ENCODE measurements at places on chromosomes 12 and 14.

GRCh38 chr14:35829449-35829848 lies 3.3 kb downstream of the BRMS1L start:
- no peak for DNase-seq

DNA sequence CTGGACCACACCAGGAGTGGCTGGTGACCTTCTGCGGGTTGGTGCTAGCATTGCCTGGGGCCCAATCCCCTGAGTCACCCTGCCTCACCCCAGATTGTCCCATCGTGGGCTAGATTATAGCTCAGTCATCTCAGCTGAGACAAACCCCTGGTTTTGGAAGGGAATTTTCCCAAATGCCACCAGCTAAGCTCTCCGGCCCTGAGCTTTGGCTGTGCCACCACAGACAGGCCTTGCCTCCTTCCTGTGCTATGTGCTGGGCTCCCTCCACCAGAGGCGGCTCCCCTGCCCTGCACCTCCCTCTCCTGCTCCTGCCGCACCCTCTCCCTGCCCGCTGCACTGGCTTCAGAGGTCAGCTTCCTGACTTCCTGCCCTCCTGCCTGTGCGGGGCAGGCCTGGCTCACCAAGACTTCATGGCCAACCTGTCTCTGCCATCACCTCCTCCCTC lies 196.3 kb downstream of the TSPAN9 start:
- no peak for DNase-seq

- no peak for DNase-seq
Observed at GRCh38 chr12:113720629-113721028, 245.5 kb downstream of the RBM19 start.

DNA sequence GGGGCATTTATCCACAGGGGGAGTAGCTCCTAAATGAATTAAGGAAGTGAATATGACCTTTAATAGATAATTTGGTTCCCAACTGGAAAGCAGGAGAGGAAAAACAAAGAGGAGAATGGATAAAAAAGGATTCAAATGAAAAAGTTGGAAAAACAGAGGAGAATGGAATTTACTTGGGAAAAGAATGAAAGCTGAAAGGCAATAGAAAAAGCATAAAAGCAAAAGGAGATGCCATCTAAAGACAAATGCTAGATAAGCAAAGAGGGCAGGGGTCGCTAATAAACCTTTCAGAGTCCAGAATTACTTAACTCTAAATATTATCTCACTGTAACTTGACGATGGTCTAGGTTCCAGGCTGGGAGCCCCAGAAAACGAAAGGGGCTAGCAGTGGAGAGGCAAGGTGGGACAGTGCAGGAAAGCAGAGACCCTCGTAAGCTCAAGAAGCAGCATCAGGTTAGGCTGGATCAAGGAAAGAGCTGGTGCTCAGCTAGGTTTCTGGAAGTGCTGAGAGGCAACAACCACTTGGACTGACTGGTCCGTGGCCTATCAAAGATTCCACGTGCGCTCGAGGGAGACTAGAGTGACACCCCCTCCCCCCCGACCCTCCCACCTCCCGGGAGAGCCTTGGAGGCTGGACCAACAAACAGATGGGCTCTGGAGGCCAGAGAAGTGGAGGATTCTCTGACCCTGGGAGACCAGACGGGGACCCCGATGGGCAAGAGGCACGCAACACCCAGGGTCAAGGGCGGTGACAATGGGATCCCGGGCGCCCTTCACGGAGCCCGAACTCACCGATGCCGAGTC lies 1.2 kb downstream of the SLC2A13 start:
- DNase-seq, result no peak

GRCh38 chr14:101505236-101505970 lies 55.9 kb upstream of the DIO3 start:
- DNase-seq, result no peak

DNA sequence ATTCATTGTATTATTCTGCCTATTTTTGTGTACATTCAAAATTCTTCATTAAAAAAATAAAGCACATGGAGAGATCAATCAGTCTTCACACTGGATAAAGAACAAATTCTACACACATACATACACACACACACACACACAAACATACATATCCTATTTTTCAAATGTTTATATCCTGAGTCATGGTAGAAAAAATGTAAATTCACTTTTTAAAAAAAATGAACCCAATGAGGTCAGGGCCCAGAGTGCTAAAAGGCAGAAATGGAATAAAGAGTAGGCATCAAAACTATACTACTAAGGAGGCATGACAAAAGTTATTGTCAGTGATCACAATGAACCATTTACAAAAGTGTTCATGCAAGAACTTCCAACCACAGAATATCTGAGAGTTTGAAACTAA lies 17.3 kb downstream of the GALC start:
- DNase-seq, result no peak

DNA sequence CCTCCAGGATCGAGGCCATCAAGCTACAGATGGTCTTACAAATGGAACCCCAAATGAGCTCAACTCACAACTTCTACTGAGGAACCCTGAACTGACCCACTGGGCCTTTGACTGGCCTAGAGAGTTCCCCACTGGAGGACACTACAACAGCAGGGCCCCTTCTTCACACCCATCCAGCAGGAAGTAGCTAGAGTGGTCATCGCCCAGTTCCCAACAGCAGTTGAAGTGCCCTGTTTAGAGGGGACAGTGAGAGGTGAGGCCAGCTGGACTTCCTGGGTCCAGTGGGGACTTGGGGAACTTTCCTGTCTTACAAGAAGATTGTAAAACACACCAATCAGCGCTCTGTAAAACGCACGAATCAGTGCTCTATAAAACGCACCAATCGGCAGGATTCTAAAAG lies 247.9 kb upstream of the BTG1 start:
- no peak for DNase-seq

- no peak for DNase-seq
Observed at GRCh38 chr12:48512855-48513254, 12.6 kb upstream of the OR8S1 start.

DNA sequence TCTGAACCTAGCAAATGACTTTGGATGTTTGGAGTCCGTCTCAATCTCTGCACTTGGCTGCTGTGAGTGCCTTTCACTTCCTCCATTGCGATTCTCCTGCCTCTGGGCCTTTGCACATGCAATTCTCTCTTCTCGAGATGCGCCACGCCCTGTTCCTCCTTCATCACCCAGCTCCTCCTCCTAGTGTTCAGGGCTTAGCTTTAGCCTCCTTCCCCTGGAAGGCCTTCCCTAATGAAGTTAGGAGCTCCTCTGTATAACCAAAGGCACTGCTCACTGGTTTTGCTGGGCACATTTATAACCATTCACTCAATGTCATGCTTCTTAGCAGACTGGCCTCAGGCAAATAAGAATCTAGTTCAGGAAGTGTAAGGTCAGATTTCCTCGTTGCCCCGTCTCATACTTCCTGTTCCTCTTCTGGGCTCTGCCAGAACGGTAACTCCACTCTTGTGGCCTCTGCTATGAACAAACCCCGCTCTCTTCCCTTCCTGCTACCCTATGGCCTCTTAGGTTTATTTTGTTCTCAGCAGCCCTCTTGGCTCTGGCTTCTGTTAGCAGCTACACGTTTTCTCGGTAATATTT lies 171.4 kb downstream of the CRADD start:
- DNase-seq, result no peak

DNA sequence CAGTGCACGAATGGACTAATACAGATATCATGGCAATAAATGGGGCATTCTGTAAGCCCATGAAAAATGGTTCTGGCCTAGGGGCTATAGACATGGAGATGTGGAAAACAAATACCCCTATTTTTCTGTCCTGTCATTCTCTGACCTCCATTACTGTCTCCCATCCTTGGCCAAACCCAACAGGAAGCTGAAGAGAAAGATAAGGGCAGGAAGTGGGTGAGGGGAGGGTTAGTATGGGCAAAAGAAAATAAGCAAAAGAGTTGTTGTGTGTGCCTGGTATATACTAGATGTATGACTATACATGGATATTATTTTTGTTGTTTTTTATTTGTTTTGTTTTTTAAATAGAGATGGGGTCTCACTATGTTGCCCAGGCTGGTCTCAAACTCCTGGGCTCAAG lies 339.3 kb downstream of the PCNX1 start:
- DNase-seq, result no peak

DNA sequence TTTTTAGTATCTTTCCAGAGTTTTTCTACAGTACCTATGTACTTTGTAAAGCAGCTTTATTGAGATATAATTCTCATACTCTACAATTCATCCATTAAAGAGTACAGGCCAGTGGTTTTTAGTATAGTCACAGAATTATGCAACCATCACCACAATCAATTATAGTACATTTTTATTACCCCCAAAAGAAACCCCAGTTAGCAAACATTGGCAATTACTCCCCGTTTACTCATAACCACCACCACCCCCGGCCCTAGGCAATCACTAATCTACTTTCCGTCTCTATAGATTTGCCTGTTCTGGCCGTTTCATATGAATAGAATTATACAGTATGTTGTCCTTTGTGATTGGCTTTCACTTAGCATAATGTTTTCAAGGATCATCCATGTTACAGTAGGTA lies 119.8 kb downstream of the KICS2 start:
- no peak for DNase-seq

DNA sequence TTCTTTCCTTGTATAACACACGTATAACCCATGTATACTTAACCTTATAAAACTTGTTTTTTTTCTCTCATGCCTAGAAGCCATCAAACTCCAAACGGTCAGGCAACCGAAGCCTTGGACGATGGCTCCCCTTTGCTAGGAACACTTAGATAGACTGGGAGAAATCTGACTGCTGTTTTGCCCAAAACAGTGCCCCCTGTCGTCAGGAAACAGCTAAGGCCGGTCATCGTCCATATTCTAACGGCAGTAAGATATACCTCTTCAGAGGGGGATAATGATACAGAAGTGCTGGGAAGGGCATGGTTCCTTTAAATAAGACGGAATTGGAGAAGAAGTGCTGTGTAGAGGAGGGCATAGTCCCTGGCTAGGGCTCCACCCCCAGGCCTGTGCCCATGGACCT lies 130.5 kb downstream of the SLC41A2 start:
- no peak for DNase-seq

- DNase-seq, result no peak
Observed at GRCh38 chr14:68733086-68733914, 59.6 kb downstream of the ZFP36L1 start.

DNA sequence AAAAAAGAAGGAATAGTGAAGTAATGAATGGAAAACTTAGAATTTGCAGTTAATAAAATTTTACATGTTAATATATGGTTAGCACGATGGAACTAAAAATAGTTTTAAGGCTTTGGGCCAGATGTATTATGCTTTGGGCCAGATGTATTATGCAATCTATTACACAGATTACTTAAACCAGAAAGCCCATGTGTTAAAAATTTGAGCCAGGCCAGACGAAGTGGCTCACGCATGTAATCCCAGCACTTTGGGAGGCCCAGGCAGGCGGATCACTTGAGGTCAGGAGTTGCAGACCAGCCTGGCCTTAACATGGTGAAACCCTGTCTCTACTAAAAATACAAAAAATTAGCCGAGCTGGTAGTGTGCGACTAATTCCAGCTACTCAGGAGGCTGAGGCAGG lies 17.2 kb downstream of the IFT81 start:
- no peak for DNase-seq

GRCh38 chr14:54579621-54580020 lies 12.7 kb downstream of the SAMD4A start:
- no peak for DNase-seq

DNA sequence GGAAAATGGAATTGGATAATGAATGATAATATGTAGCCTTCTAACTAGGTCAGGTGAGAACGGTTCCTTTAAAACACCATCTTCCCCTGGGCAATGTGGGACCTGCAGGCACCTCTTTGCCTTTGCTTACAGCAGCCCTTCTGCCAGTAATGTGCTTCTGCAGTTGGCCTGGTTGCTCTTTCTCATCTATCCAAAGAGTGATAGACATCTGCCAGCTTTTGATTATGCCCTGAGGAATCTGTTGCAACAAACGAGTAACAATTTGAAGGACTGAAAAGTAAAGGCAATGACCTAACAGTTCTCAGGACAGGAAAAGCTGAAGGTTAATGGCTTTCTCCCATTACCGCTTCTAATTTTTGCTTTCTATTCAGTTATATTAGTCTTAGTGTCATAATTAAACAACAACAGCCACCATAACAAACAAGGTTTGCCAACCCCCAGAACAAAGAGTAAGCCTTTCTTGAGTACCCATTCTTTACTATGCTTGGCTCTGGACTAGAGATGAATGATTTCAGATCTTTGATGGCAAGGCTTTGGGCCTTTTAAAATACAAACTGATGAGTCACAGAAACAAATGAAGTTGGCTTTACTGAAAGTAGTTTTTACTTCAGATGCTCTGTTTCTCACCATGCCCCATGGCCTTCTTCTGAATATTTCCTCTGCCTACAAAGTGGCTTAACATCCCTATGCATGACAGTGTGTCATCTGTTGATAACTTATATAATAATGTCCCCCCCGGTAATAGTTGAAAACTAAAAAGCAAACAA lies 76.1 kb upstream of the KRR1 start:
- no peak for DNase-seq

DNA sequence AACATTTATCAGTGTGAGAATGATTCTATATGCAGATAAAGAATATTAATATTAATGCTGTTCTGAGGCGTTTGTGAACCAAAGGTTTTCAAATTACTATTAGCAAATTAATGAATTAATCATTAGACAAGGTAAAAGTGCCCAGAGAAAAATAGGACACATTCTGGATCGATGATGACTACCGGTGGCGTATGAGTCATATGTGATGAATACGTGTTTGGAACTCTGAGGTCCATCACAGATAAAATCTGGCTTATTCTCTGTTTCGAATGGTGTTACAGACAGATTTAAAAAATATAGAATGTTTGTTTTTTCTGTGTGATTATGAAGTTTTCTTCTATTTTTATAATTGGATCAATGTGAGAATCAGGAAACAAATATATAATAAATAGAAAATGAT lies 79.2 kb upstream of the RTL1 start:
- DNase-seq, result no peak

- no peak for DNase-seq
Observed at GRCh38 chr14:90530523-90530922, 133.7 kb downstream of the CALM1 start.

- DNase-seq, result no peak
Observed at GRCh38 chr14:105096206-105096875, 31.1 kb upstream of the GPR132 start.

- no peak for DNase-seq
Observed at GRCh38 chr12:24903329-24904088, 45.4 kb downstream of the BCAT1 start.

GRCh38 chr12:104752016-104752415 lies 206.1 kb downstream of the SLC41A2 start:
- no peak for DNase-seq

Measured in NCI-H345 (cell line).